ENCODE measurements at places on chromosomes 5 and 9.

GRCh38 chr5:53503562-53504218, 23.3 kb downstream of the FST start:
- DNase-seq, result no peak

GRCh38 chr9:106619211-106619610, 243.8 kb upstream of the ZNF462 start:
- DNase-seq, result no peak

- no peak for DNase-seq
These were observed 165.1 kb downstream of the ASTN2 start for GRCh38 chr9:117249799-117250198.

- no peak for DNase-seq
These were observed 476.4 kb downstream of the SPOCK1 start for GRCh38 chr5:137022725-137023124.
